Stimulated activated CD4-positive, alpha-beta T cell treated with anti-CD3 and anti-CD28 coated beads, TNF-alpha, amount 100 ng/mL, for 4 hours (primary cell): ENCODE measurements at places on chromosomes 11 and 22.

- DNase-seq = no peak
These were observed 5.5 kb downstream of the PRSS23 start for GRCh38 chr11:86805873-86806310.

DNA sequence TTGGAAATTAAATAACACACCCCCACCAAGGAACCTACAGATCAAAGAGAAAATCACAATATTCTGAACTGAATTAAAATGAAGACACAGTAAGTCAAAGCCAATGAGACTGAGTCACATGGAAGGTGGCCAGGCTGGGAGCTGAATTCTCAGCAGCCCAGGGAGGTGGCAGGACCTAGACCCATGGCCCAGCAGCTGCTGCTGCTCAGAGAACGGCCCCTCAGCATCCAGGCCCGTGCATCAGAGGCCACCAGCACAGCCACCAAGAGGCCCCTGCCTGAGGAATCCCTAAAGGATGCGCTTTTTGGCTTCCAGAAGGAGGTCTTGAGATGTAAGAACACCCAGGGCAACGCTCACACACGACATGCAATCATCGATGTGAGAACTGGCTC lies 35.0 kb downstream of the TBX1 start:
- no peak for DNase-seq

DNA sequence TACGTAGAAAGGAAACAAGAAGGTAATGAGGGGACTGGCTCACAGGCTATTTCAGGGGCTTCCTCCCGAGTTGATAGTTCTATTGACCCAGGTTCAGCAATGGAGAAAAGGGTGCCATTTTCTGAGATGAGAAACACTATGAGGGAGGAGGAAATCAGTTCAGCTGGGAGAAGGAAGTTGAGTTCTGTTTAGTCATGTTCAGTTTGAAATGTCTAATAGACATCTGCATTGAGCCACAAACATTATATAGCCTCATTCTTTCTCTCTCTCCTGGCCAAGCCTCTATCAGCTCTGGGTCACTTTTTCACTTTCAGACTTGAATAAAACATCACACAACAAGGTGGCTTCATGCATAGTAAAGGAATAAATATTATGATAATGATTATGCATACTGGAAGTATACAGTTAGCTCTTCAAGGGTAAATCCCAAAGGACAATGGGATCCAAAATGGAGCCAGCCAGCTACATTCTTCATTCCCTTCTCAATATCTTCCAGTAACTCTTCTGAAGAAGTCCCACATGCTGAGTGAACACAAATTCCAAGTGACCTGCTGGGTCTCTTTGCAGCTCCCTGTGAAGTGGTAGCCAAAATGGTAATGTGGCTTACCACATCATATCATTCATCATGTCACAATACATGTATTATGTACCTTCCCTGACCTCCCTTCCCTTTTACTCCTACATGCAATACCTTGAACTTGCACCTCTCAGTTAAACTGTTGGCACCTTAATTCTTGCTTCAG lies 80.9 kb upstream of the CD44 start:
- DNase-seq = no peak

DNA sequence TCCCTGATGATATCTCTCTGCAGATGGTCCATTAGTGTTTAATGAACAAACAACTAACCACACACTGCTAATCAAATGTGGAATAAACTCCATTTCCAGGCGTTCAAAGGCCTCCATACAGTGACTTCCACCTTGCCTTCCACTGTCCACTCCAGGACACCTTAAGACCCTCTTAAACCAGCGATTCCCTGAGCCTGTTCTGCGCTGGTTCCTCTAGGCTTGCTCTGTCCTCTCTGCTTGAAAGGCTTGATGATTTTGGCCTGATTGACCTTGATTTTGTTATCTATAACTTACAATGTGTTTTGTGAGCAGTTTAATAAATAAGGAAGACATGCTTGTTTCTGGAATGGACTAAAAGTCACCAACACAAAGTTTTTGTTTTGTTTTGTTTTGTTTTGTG lies 12.0 kb downstream of the OVCH2 start:
- no peak for DNase-seq

GRCh38 chr22:40509401-40510134 lies 127.0 kb downstream of the MRTFA start:
- DNase-seq = no peak

- DNase-seq = no peak
These were observed 35.4 kb upstream of the CYB5R3 start for GRCh38 chr22:42684462-42685195.

GRCh38 chr22:49961005-49961600 lies 531 bp downstream of the PIM3 start:
- DNase-seq = peak; percentile 34

DNA sequence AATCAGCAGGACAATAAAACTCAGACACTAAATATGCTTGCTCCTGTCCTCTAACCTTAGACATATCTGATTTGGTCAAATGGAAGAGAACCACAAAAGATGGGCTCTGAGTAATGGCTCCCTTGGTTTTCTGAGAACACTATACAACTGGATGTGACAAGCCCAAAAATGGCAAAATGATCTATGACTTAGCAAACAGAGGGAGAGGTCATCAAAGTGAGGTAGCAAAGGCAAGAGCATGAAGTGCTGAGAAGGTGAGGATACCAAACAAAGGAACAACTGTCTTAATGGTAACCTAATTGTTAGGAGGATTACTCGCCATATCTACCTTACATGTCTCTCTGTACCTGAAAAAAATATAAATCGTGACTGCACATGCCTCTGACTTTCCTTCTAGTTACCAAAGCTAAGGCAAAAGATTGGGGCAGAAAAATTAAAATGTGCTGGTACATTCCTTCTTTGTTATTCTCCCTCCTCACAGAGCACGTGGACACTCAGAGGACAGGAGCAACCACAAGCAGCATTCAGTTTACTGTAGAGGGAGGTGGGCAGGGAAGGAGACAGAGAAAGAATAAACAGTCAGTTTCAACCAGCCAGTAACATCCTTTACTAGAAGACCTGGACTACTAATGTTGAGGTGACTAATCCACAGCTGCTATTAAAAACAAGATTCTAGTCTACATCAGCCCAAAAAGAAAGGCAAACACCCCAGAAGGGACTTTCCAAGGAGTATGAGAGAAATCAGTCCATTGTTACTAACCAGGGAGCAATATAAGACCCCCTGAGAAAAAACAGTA lies 88.8 kb downstream of the AMBRA1 start:
- DNase-seq = no peak

DNA sequence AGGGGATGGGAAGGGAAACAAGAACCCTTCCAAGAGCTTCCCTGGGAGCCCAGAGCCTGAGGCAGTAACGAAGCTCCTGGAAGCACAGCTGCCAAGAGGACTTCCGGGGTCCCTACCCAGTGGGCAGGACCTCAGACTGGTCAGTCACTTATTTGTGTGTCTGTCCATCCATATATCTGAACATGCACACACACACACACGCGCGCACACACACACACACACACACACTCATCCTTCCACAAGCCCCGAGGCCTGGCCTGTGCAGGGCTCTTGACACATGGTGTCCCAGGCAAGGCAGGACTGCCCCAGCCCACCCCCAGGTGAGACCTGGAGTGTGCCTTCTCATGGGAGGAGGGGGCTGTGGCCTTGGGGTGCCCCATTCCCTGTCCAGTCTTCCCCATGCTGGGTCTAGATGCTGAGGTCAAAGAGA lies 44.9 kb downstream of the IGLL5 start:
- DNase-seq = no peak

GRCh38 chr11:130561441-130561881 lies 113.0 kb downstream of the ADAMTS15 start:
- DNase-seq = no peak

DNA sequence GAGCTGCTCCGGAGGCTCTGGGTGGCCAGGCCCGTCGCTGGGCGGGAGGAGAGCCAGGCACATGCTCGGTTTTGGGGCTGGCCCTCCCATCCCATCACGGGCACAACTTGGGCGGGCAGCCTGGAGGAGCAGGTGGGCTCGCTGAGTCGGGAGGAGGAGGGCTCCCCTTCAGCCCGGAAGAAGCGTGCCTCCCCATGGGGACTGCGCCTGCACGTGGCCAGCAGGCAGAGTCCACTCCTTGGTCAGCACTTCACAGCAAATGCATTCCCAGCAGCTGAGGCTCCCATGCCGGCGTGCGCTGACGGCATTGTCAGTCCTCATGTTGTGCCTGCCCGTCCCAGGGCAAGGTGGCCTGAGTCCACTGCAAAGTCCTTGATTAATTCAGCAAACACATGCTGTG lies 1281.7 kb downstream of the BRD1 start:
- no peak for DNase-seq

DNA sequence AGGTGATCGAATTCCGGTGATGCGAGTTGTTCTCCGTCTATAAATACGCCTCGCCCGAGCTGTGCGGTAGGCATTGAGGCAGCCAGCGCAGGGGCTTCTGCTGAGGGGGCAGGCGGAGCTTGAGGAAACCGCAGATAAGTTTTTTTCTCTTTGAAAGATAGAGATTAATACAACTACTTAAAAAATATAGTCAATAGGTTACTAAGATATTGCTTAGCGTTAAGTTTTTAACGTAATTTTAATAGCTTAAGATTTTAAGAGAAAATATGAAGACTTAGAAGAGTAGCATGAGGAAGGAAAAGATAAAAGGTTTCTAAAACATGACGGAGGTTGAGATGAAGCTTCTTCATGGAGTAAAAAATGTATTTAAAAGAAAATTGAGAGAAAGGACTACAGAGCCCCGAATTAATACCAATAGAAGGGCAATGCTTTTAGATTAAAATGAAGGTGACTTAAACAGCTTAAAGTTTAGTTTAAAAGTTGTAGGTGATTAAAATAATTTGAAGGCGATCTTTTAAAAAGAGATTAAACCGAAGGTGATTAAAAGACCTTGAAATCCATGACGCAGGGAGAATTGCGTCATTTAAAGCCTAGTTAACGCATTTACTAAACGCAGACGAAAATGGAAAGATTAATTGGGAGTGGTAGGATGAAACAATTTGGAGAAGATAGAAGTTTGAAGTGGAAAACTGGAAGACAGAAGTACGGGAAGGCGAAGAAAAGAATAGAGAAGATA lies at the start of gene MALAT1:
MALAT1 (plus strand) TSS at position 69 of the 736 bp plus-strand sequence.
- DNase-seq = peak; percentile 86

- DNase-seq = peak; percentile 63
These were observed 2.4 kb downstream of the UCP2 start for GRCh38 chr11:73980001-73980961.

DNA sequence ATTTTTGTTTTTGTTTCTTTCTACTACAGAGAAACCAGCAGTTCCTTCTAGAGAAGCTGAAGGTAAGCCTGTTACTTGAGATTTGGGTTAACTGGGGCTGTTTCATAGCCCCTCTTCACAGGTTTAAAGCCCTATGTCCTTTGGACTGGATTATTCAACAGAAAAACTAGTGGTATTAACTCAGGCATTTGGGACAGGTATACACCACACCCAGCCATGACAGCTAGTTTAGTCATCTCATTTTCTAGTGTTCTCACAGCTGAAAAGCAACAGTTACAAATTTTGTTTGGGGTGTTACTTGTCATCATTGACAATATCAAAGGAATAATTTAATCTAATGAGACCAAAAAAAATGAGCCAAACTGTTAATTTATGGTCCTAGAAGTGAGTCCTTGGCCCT lies 14.0 kb downstream of the LAYN start:
- no peak for DNase-seq

DNA sequence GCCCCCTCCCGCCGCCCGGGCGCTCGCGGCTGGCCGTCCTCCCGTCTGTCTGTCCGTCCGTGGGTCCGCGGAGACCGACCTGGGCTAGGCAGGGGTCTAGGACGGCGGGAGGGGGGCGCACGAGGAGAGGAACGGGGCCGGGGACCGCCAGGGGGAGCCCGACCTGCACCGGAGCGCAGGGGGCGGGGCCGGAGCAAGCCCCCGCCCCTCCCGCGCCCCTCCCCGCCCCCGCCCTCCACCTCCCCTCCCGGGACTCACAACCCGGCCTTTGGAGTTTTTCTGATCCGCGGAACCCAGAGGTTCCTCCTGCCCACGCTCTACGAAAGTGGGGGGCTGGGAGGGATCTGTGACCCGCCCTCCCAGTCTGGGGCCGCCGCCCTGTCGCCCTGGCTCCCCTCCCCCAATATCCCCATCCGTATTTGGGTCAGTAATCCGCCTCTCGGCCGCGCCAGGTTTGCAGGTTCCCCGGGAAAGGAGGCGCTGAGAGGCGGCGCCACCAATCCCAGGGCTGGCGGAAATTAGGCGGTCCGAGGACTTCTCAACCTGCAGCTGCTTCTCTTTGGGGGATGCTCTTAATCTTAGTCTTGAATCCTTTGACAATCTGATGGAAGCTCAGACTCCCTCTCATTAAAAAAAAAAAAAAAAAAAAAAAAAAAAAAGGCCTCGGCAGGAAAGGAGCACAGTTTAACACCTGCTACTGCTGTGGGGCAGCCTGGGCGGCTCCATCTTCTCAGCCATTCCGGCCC lies 925 bp upstream of the KCNJ11 start:
- DNase-seq = peak; percentile 69

DNA sequence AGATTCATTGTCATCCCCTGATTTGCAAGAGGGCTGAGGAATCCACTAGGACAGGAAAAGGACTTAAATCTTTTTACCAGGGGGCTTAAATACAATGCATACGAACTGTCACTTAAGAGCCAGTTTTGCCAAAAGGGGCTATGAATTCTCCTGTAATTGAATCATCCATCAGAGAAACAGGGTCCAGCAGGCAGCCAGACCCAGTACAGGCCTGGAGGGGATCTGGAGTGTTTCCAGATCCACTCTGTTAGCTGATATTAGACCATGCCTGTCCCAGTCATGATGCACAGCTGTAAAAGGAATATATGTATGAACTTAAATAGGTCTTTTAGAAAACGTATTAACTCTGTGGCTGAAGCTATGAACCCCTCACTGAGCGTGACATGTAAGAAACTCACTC lies 53.8 kb upstream of the PRSS23 start:
- DNase-seq = no peak

GRCh38 chr11:120063686-120064340 lies 74.1 kb downstream of the TRIM29 start:
- DNase-seq = no peak

GRCh38 chr22:24184057-24184798 lies 2.9 kb downstream of the SUSD2 start:
- no peak for DNase-seq

- no peak for DNase-seq
These were observed 75.7 kb downstream of the JRKL start for GRCh38 chr11:96465512-96465911.

- no peak for DNase-seq
These were observed 151.1 kb upstream of the CHORDC1 start for GRCh38 chr11:90373971-90374370.

DNA sequence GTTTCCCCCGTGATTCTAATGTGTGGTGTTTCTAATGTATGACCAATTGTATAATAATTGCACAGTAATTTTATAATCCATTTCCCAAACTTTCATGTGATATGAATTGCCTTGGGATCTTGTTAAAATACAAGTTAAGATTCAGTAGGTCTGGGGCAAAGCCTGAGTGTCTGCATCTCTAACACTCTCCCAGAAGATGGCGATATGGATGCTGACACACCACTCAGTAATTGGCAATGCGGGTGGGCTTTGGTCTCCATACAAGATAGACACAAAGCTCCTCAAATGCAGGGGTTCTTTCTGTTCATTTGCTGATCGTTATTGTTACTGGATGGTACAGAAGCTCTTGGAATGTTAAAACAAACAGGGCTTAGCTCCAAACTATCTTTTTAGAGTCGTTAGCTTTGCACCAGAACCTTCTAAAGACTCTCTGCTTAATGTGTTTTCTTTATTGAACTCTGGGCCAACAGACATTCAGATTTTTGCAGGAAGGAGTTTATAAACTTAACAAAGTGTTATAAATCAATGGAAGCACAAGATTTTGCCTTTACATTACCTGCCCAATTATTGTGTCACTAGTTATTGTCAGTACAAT lies 45.4 kb upstream of the ANO3 start:
- DNase-seq = no peak

- DNase-seq = no peak
These were observed 11.7 kb upstream of the RBMXL2 start for GRCh38 chr11:7077101-7077500.
